GM23338 (cell line): ENCODE measurements at places on chromosomes 1 and 21. TPM values are rescaled to one million over a fixed set of nuclear protein-coding genes. Genes with fewer than 3 reads are reported as not detected.

NCF2 gene
- total RNA-seq, result not detected in 2 replicates

GRCh38 chr1:232648316-232648715 is 18.4 kb upstream of the SIPA1L2 start:
- no peaks in the 10 kb centered on the region for H3K4me1 ChIP-seq
- no peak overlapping the region for H3K27ac ChIP-seq
- no peaks in the 10 kb centered on the region for H3K27me3 ChIP-seq
- H3K36me3 ChIP-seq, result no peaks in the 10 kb centered on the region
- no peak overlapping the region for H3K4me3 ChIP-seq
- no peak for DNase-seq

DNA sequence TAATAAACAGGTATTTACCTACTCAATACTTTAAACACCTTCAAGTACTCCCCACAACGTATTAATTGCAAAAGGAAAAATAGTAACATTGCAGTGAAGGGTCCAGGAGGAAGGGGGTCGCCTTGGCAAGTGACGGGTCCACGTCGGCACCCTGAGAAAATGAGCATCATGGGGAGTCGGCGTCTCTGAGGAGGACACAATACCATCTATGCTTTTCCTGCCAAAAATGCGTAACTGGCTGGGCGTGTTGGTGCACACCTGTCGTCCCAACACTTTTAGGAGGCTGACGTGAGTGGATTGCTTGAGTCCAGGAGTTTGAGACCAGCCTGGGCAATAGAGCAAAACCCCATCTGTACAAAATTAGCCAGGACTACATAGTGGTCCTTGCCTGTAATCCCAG is 7.3 kb downstream of the FTCD start:
- no peaks in the 10 kb centered on the region for H3K36me3 ChIP-seq
- DNase-seq, result no peak
- no peak overlapping the region for H3K27ac ChIP-seq
- no peak overlapping the region for H3K4me3 ChIP-seq
- H3K4me1 ChIP-seq, result no peaks in the 10 kb centered on the region; the same call in 1 of the 2 replicates

DNA sequence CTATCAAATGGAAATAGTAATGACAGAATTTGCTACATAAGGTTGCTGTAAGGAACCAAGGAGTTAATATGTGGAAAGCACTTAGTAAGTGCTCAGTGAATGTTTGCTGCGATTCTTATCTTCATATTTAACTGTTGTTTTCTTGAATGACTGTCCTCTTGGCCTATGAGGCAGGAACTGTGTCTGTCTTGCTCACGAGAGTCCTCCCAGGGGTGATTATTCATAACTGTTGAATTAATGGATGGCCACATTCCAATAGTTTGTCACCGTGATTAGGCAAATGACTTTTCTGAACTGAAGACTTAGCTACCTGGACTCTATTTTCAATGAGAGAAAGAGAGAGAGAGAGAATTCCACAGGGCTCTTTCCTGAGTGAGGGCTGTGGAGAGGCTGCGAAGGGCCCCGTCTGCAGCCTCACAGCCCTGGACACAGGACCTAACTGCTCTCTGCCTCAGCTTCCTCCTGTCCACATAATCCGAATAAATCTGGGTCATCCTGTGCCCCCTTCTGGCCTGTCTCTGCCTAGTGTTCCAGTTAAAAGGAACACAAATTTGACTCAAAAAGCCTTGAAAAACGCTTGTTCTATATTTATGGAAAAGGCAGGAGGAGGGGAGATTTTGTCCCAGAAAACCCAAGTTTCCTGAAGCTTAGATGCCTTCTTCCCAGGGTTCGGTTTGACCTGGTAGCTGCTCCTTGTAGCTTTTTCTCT is 8.5 kb downstream of the EDN2 start:
- H3K27ac ChIP-seq, result no peak overlapping the region
- H3K36me3 ChIP-seq, result no peaks in the 10 kb centered on the region
- no peaks in the 10 kb centered on the region for H3K4me1 ChIP-seq
- H3K27me3 ChIP-seq, result no peaks in the 10 kb centered on the region
- no peak overlapping the region for H3K4me3 ChIP-seq
- no peak for DNase-seq

GNAT2 gene
- 0.21 TPM in 1 of 2 replicates, not detected in the other for total RNA-seq

GRCh38 chr21:16908077-16908476 is 604.8 kb upstream of the CXADR start:
- H3K4me3 ChIP-seq, result no peak overlapping the region
- DNase-seq, result no peak
- peaks cover 6% of the 10 kb centered on the region; the same call in 1 of the 2 replicates for H3K4me1 ChIP-seq
- no peaks in the 10 kb centered on the region for H3K36me3 ChIP-seq
- no peaks in the 10 kb centered on the region for H3K27me3 ChIP-seq
- H3K27ac ChIP-seq, result no peak overlapping the region

DNA sequence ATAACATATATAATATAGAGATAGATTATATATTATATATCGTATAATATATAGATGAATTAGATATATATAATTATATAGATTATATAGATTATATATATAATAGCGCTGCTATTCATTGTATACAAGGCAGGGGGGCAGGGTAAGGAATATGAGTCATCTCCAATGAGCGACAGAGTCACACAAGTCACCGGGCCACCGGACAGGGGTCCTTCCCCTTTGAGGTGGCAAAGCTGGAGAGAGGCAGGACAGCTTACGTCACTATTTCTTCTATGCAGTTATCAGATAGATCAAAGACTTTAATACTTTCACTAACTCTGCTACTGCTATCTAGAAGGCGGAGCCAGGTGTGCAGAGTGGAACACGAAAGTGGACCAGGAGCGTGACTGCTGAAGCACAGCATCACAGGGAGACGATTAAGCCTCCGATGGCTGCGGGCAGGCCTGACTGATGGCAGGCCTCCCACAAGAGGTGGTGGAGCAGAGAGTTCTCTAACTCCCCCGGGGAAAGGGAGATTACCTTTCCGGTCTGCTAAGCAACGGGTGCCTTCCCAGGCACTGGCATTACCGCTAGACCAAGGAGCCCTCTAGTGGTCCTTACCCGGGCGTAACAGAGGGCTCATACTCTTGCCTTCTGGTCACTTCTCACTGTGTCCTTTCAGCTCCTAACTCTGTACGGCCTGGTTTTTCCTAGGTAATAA is 2154.7 kb downstream of the MRPL39 start:
- DNase-seq, result peak; percentile 83
- peak overlapping the region; percentile 27; the same call in 1 of the 2 replicates for H3K4me3 ChIP-seq
- H3K27me3 ChIP-seq, result no peaks in the 10 kb centered on the region
- no peaks in the 10 kb centered on the region for H3K36me3 ChIP-seq

DNA sequence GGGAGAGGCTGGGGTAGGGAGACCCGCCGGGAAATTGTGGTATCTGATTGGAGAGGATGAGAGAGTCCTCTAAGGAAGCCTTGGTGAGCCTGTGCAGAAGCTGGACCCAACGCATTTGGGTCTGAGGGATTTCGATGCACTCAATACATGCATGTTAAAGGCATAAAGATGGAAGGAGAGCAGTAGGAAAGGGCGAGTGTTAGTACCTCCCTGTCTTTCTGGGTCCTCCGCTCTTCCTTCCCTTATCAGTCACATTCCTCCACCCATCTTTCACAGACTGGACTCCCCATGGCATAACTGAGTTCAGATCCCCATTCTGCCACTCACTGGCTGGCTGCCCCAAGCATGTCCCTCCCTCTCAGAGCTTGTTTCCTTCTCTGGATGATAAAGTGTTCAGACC is 7.3 kb downstream of the RGS16 start:
- H3K4me3 ChIP-seq, result no peak overlapping the region
- H3K4me1 ChIP-seq, result peaks cover 4% of the 10 kb centered on the region
- no peak for DNase-seq
- no peak overlapping the region for H3K27ac ChIP-seq
- no peaks in the 10 kb centered on the region for H3K27me3 ChIP-seq

DNA sequence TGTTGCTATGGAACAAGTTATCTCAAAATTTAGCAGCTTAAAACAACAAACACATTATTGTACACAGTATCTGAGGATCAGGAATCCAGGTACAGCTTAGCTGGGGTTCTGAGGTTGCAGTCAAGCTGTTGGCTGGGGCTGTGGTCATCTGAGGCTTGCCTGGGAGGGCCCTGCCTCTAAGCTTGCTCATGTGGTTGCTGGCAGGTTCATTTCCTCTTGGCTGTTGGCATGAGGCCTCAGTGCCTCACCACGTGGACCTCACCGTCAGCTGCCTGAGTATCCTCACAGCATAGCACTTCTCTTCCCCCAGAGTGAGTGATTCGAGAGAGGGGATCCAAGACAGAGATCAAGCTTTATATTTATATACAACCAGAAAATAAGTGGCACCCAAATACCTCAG is 18.6 kb downstream of the NTPCR start:
- H3K36me3 ChIP-seq, result peaks cover 57% of the 10 kb centered on the region
- no peaks in the 10 kb centered on the region for H3K4me1 ChIP-seq
- no peak overlapping the region for H3K27ac ChIP-seq
- no peak overlapping the region for H3K4me3 ChIP-seq

C8A gene
- total RNA-seq, result not detected in 2 replicates

OR2T2 gene
- not detected in 2 replicates for total RNA-seq

DNA sequence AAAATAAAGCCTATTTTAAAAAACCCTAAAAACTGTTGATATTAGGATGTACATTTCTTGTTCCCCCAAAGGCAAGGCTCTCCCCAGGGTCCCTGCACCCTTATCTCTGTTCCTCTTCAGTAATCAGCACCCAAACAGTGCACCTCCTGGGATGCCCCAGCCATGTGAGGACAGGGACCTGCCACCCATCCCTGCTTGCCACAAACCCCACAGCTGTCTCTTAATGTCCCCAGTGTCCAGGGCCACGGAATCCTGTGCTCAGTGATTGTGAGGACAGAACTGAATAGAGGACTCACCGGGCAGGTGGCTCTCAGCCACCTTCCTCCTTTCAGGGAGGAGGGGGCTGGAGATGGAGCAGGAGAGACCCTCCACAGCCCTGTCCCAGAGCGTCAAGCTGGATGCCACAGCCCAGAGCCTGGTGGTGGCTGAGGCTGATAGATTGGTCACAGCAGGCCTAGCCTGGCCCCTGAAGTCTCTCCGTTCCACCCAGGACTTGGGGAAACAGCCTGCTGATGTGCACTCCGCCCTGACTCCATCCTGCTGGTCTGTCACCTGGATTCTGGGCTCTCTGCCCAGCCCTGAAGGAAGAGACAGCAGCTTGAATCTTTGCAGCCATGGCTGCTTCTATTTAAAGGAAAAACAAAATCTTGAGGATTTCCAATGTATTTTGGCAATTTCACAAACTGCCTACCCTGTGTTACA is 23.1 kb downstream of the RNF187 start:
- H3K27me3 ChIP-seq, result peaks cover 48% of the 10 kb centered on the region; the same call in 1 of the 2 replicates
- H3K36me3 ChIP-seq, result no peaks in the 10 kb centered on the region
- DNase-seq, result no peak
- H3K27ac ChIP-seq, result no peak overlapping the region
- no peaks in the 10 kb centered on the region for H3K4me1 ChIP-seq

OR2AK2 gene
- 0.35 TPM in 1 of 2 replicates, not detected in the other for total RNA-seq

NCSTN gene
- total RNA-seq, result 45.9 and 47.5 TPM in 2 replicates

DNA sequence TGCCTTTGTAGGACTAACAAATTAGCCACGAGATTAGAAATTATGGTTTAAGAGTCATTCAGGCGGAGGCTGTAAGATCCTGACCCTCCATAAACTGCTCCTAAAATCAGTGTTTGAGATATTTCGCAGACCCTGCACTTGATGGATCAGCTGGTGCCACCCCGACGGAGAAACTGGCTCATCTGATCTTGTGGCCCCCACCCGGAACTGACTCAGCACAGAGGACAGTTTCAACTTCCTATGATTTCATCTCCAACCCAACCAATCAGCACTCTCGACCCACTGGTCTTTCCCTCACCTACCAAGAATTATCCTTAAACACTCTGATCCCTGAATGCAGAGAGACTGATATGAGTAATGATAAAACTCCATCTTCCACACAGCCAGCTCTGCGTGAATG is 3.7 kb upstream of the JAM2 start:
- no peak for DNase-seq
- no peaks in the 10 kb centered on the region for H3K36me3 ChIP-seq
- no peak overlapping the region for H3K27ac ChIP-seq
- no peak overlapping the region for H3K4me3 ChIP-seq

DNA sequence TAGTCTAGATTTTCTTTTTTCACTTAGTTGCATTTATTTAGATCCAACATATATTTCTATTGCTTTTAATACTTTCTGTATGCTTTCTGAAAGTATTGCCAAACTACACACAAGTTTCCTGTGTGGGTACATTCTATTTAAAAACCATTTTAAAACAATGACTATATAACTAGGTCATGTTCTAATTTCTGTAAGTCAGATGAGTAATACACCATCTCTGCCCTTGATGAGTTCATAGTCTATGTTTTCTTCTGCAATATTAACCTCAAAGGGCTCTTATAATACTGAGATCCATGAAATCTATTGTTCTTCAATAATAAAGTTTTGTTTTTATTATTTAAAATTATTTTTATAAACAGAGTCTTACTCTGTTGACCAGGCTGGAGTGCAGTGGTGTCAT is 68.3 kb downstream of the RNASEL start:
- no peaks in the 10 kb centered on the region for H3K36me3 ChIP-seq
- H3K4me1 ChIP-seq, result no peaks in the 10 kb centered on the region
- no peaks in the 10 kb centered on the region for H3K27me3 ChIP-seq

DNA sequence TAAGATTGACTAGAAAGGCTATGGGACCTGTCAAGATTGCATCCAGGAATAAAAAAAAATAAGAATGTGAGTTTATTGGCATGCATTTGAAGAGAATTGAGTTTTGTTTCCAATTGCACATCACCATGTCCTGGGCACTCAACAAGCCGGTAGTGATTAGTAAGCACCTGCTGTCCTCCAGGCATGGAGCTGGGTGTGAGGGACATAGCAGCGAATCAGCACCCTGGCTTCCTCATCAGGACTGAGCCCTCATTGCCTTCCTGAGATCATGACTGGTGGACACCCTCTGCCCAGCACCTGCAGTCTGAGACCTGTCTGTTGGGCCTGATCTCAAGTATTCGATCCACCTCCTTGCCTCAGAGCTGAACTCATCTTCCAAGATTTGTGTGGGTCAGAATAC is 26.8 kb downstream of the S100A6 start:
- no peaks in the 10 kb centered on the region for H3K4me1 ChIP-seq
- no peaks in the 10 kb centered on the region for H3K36me3 ChIP-seq
- no peak overlapping the region for H3K27ac ChIP-seq

GRCh38 chr1:52533713-52534112 is 19.2 kb downstream of the TUT4 start:
- no peaks in the 10 kb centered on the region for H3K36me3 ChIP-seq
- no peaks in the 10 kb centered on the region for H3K4me1 ChIP-seq
- no peak overlapping the region for H3K4me3 ChIP-seq
- H3K27ac ChIP-seq, result no peak overlapping the region
- DNase-seq, result no peak
- H3K27me3 ChIP-seq, result no peaks in the 10 kb centered on the region
